ENCODE measurements at places on chromosomes 2 and 18. TPM values are rescaled to one million over a fixed set of nuclear protein-coding genes. Genes with fewer than 3 reads are reported as not detected.

GRCh38 chr2:30865892-30866681, 58.8 kb upstream of the CAPN13 start:
- DNase-seq = no peak

DNA sequence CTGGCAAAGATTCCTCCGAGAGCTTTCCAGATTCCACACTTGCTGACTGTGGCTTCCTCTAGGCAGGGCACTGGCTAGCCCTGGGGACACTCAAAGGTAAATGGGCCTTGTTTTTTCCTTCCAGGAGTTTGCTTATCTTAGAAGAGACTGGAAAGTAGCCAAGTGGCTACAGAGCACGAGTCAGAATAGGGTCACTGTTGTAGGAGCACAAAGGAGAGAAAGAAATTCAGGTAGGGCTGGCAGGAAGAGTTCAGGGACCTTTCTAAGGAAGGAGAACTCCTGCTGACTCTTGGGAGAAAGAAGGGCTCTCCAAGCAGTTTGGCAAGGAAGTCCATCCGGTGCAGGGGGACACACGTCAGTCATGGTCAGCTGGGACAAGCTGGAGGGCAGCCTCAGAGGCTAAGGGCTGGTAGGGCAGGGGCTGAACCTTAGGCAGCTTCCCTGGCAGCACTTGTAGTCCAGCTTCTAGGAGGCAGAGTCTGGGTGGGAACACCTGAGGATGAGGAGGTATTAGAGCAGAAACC, 39.5 kb downstream of the NIFK start:
- no peak for DNase-seq

DNA sequence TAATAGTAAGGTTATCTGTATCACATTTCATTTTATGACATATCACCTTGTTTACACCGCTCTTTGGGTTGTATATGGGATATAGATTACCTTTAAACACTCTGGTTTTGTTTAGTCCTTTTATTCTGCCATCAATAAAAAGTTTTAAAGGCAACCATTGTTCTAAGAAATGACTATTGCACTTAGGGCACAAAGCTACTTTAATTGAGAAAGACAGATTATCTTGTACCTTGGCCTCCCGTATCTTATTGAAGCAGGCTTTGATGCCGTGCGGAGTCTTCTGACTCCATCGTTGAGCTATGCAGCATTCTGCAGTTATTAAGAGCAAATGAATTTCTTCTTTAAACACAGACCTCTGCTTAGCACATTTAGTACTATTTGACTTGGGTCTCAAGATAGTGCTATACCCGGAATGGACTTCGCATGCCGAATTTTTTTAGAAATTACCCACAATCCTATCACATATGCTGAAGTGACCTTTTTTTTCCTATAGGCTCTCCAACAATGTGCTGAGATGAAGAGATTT, 16.7 kb downstream of the PKDCC start:
- DNase-seq = no peak

- peak; percentile 25 for DNase-seq
These were observed 154.6 kb downstream of the ANKRD36 start for GRCh38 chr2:97267411-97268074.

DNA sequence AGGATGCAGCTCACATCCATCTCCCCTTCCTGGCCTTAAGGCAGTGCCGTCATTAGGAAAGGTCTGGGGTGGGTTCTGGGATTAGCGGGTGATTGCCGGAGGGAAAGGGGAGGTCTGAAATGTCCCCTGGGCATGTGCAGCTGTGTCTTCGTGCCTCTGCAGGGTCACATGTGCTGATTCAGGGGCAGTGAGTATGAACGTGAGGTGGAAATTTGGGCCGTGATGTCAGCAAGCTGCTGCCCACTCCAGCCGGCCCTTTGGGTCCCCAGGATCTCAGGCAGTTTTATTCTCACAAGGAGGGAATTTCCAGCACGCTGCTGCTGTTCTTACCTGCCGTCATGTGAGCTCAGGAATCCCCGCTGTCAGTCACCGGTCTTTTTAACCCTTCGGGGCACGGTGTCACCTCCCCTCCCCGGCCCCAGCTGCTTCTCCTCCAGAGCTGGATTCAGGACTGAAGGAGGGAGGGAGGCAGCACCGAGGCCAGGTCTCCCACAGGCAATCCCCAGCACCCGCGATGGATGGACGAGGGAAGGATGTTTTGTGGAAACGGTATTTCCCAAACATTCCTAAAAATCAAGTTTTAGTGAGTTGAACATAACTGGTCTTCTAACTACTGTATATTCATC, 23.5 kb downstream of the GPR35 start:
- no peak for DNase-seq

MOGAT1 gene
- total RNA-seq = 0.25 TPM

SLC23A3 gene
- 0.37 TPM for total RNA-seq

Data from left ventricle myocardium superior (tissue), 1 donor.